ENCODE measurements at places on chromosomes 7 and 10.

DNA sequence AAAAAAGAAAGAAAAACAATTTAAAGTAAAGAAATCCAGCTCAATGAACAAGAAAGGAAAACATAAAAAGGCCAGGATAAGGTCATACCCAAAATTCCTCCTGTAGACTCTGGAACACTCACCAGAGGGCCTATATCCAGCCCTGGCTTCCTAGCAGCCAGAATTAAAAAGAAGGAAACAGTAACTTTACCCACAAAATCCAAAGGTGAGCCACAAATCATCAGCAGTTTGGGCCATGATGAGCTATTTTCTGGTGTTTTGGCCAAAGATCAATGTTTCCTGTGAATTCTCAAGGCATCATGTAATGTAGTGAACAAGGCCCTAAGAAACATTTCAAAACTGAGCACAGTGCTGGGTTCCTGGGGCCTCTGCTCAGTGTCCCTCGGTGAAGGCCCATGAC, 87.8 kb downstream of the LARP4B start:
- no peak for DNase-seq

GRCh38 chr10:69489506-69490090, 38.3 kb downstream of the TSPAN15 start:
- no peak for DNase-seq

DNA sequence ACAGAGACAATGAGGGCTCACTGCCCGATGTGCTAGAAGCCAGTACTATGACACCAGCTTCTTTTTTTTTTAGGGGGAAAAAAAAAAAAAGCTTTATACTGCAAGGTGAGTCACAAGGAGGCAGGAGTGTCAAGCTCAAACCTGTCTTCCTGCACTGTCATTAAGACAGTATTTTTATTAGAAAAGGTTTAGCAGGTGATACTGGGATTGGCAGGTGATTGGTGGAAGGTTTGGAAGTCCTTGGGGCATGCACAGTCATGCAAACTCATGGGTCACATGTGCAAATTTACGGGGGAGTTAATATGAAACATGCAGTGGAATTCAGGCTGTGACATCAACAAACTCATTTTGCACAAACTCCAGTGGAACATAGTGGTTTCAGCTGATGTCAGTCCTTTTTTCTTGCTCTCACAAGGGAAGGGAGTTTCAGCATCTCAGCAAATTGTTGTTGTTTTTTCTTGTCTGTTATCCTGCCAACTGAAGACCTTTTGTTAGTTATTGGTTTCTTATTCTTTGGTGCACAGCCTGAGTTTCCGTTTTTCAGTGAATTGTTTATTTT, 530.6 kb downstream of the ANKRD7 start:
- no peak for DNase-seq

GRCh38 chr7:42945821-42946626, 13.8 kb downstream of the MRPL32 start:
- no peak for DNase-seq

DNA sequence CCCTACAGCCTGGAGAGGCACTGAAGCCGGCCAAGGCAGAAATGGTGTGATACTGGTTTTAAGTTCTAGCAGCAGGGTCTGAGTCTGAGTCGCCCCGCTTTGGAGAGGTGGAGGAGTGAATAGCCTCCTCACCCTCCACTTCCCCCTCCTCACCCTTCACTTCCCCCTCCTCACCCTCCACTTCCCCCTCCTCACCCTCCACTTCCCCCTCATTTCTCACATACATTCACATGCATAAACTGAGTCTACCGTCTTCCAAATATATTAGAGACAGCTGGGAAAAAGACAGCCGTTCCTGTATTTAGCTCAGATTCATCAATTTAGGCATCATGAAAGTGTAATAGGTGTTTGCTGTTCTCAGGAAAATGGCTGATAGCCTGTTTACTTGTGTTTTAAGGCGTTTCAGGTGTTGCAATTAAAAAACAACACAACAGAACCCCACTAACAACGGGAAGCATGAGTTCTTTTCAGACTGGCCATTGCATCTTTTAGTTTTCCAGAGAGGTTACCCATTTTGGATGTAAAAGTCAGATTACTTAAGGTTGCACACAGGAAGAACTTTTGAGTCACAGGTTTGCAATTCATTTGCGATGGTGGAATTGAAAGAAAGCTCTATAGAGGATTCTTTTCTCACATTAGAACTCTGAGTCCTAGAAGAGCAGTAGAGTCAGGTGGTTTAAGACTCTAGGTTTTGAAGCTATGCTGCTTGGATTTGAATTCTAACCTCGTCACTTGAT, 861 bp downstream of the NRBF2 start:
- DNase-seq = no peak

GRCh38 chr10:43322769-43323168, 48.7 kb upstream of the FXYD4 start:
- DNase-seq = peak; percentile 89

DNA sequence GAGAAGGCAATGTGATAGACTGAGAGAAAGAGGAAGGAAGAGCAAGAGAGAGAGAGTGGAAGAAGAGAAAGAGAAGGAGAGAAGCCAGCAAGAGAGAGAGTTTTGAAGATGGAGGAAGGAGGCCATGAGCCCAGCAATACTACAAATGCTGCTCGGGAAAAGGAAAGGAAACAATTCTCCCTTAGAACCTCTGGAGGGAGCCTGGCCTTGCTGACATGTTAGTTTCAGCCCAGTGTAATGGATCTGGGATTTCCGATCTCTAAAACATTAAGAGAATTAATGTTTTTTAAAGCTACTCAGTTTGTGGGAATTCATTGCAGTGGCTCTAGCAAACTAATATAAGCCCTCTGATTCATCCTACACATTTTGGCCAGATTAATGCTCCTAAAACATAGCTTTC, 206.8 kb upstream of the MTPN start:
- DNase-seq = no peak

GRCh38 chr7:100222445-100223132, 2.8 kb downstream of the PVRIG start:
- DNase-seq = no peak

- no peak for DNase-seq
Observed at GRCh38 chr7:130461272-130461671, 20.5 kb upstream of the CEP41 start.

- DNase-seq = no peak
Observed at GRCh38 chr10:109931163-109931562, 7.9 kb upstream of the XPNPEP1 start.

DNA sequence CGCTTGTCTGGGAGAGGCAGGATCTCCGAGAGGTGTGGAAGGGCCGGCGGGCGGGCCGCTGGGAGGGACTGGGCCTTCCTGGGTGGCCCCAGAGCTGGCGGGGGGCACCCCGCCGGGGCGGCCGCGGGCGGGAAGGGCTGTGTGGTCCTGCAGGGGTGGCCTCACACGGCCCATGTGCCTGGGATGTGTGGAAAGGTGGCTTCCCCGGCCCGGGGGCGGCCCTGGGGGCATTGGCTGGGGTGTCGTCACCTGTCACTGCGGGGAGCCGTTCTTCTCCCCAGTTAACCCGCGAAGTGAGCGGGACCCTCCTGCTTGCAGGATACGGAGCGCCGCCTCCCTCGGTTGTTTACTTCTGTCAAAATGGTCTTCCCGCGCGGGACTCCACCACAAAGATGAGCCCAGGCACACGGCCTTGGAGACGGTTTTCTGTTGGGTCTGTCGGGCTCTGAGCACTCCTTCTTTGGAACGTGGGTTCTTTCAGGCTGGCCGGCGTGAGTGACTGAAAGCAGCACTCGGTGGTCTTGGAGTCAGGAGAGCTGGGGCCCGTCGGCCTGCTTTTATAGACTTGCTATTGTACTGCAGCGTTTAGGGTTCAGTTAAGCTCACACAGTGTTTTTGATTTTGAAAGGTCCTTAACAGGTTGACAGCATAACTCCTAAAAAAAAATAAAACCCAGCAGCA, 700 bp downstream of the SMC3 start:
- DNase-seq = peak; percentile 65

GRCh38 chr7:155885167-155886155, 73.2 kb upstream of the SHH start:
- no peak for DNase-seq

GRCh38 chr7:132830941-132831340, 250.9 kb downstream of the CHCHD3 start:
- DNase-seq = no peak

DNA sequence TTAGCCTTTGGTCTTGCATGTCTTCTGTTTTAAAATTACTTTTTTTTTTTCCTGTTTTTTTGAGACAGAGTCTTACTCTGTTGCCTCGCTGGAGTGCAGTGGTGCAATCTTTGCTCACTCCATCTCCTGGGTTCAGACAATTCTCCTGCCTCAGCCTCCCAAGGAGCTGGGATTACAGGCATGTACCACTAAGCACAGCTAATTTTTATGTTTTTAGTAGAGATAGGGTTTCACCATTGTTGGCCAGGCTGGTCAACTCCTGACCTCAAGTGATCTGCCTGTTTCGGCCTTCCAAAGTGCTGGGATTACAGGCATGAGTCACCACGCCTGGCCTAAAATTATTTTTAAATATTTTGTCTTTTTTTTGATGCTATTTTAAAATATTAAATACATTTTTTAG, 38.5 kb downstream of the MLLT10 start:
- no peak for DNase-seq

- DNase-seq = no peak
Observed at GRCh38 chr10:80280071-80280800, 9.2 kb downstream of the MAT1A start.

DNA sequence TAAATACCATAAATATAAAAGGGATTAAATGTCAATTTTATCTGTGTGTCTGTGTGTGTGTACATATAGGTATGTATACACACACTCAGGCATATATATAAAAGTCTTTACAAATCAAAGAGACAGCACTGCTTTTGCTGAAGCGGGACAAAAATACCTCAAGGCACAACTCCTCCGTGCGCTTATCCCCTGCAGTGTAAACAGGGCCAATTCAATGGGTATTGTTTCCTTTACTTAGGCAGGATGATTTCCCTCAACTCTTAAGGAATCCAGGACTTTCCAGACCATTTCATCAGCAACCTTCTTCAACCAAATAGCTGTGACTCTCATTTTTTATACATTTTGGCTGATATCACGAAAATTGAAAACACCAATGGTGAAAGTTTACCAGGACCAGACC, 227.7 kb downstream of the CRPPA start:
- no peak for DNase-seq

GRCh38 chr10:5828725-5829124, 15.5 kb upstream of the GDI2 start:
- no peak for DNase-seq

DNA sequence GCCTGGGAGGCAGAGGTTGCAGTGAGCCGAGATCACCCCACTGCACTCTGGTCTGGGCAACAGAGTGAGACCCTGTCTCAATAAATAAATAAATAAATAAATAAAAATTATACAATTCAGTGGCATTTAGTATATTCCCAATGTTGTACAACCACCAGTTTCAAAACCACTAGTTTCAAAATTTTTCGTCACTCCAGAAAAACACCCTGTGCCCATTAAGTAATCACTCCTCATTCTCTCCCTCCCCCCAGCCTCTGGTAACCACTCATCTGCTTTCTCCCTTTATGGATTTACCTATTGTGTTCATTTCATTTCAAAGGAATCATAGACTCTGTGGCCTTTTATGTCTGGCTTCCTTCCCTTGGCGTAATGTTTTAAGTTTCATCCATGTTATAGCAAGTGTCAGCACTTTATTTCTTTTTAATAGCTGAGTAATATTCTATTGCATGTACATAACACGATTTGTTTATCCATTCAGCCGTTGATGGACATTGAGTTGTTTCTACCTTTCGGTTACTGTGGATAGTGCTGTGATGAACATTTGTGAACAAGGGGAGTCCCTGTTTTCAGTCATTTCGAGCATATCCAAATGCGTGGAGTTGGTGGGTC, 29.4 kb upstream of the GOLGA7B start:
- no peak for DNase-seq

DNA sequence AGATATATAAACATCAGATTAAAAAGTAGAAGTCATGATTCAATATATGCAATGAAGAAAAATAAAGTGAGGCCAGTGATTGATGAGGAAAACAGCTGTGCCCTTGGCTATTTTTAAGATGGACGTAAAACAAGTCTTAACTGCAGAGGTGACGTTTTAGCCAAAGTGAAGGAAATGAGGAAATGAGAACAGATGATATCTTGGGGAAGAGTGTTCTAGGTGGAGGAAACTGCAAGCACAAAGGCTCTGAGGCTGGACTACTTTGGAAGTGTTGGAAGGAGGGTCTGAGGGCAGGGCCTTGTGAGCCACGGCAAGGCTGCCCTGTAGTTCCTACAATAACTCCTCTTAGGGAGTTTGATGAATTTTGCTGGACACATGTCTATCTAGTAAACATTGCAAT, 140.5 kb upstream of the AKR1E2 start:
- DNase-seq = no peak

- no peak for DNase-seq
Observed at GRCh38 chr10:78957471-78958039, 111.2 kb upstream of the ZMIZ1 start.

DNA sequence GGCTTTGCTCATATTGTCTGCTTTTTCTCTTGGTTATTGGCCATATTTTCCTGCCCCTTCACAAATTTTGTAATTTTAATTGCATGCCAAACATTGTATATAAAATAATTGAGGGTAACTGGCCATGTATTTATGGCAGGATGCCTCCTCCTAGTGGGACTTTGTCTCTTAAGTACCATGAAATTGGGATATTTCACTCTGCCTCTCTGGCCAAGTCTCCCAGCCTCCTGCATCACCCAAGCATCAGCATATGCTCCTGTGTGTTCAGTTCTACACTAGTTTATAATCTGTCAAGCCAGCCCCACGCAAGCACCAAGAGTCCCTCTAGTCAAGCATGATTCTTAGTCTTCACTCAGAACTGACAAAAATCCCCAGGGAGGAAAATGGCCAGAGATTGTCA, 44.2 kb upstream of the FHIP2A start:
- DNase-seq = no peak

DNA sequence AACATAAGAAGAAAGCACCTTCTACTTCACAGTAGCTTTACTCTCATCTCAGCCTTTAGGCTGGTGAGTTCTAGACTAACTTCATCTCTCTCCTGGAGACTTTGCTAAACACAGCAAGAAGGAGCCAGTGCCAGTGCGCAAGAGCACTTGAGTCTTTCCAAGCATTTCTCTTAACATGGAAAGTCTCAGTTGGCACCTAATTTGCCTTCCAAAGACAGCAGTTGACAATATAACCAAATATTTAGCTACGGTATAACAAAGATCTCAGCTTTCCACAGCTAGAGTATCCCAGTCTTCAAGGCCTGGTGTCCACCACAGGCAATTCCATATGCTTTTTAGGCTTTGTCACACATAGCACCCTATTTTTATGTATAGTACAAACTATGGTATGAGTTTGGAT, 1204.9 kb downstream of the CNTNAP2 start:
- no peak for DNase-seq

GRCh38 chr10:12412666-12413368, 63.5 kb downstream of the CAMK1D start:
- peak; percentile 6 for DNase-seq

- no peak for DNase-seq
Observed at GRCh38 chr7:30971840-30972563, 8.2 kb downstream of the GHRHR start.
